ENCODE measurements at places on chromosomes 5 and 9.

DNA sequence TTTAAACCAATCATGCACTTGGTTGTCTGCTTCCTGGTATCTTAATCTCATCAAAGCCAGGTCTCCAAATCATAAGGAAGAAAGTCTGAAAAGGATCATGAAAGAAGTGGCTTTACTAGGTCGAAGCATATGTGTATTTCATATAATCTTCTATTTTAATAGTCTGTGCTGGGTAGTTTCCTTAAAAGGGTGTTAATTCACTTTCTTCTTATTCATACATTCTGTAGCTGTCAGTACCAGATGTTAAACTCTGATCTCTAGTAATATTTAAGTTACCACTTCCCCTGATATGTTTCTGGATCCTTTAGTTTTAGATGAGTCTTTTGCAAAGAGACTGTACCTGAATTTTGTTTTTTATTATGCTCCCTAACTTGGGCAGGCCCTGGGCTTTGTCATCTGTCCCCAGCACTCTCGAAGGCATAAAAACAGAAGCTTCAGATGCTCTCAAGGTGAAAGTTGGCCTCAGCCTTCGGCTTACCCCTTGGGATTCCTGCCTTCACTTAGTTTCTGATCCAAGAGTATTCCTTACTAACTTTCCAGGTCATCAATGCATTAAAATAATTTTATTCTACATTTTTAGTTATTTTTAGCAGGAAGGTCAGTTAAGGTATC lies 15.0 kb upstream of the LNPEP start:
- no peak for DNase-seq

DNA sequence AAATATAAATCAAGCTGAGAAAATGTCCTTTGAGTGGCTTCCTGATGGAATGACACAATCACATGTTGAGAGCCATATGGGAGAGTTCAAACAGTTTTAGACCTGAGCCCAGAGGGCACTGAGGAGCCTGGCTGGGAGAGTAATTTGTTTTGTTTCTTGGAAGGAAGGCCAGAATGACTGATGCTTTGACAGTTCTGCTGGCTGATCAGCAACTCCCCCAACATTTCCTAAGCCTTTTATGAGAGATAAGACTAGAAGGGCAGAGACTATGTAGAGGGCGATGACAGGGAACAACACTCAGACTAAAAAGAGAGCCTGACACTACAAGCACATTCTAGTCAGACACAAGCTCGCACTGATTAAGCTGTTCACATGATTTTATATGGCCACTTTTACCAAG lies 169.2 kb downstream of the COX7C start:
- DNase-seq, result no peak

GRCh38 chr9:108468364-108468763 lies 387.4 kb downstream of the ACTL7B start:
- DNase-seq, result peak; percentile 13

DNA sequence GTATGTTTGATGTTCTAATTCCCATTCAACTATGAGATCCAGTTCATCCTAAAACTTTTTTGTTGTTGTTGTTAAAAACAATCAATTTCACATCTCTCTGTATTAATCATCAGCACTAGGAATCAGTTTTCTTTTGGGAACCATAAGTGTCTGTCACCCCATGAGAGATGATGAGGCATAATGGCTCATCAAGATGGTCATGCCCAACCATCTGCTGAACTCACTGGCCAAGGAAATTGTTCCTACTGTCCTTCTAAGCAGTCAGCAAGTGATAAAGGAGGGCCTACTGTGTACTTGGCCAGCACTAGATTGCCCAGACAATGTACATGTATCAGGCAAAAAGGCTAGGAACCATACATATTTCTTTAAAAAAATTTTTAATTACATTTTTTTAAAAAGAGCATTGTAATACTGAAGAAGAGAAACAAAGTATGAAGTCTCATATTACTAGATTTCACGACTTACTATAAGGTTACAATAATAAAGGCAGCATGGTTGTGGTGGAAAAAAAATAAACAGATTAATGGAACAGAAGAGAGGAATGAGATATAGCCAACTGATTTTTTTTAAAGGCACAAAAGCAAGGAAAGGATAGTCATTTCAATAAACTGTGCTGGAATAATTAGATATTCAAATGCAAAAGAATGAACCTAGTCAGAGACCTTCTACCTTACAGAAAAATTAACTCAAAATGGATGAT lies 458.3 kb downstream of the SPOCK1 start:
- no peak for DNase-seq
